ENCODE measurements at places on chromosomes 2 and 18.

DNA sequence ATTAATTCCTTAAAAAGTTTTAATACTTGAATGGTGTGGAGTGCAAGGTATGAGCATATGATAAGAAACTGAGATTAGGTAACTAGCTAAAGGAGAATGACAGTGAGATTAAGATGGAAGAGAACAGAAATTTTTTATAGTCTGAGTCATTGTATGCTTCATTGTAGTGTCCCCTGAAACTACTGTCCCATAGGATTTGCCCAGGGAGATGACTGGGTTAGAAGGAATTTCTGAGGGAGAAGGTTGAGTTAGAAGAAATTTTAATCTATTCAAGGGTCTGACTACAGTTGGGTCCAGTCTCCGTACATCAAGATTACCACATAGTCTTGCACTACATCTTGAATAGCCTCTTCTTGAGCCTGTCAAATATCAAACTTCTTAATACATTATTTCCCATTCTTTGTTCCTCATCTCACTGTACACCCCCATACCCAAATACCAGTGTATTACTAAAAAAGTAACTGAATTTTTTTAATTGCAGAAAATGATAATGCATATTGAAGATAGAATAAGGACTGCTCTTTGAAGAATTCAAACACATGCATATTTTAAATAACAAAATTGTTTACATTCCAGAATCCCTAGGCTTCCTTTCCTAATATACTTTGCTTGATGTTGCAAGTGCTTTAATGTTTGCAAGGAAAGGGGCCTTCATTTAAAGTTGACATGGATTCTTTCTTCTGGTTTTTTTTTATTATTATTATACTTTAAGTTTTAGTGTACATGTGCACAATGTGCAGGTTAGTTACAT, 314.3 kb upstream of the COL3A1 start:
- no peak for DNase-seq

GRCh38 chr2:56534321-56534720, 350.5 kb downstream of the CCDC85A start:
- DNase-seq: no peak

GRCh38 chr2:98880266-98881152, 55.5 kb downstream of the CRACDL start:
- DNase-seq: no peak

GRCh38 chr2:8661235-8661634, 20.6 kb upstream of the ID2 start:
- DNase-seq: no peak

- no peak for DNase-seq
Observed at GRCh38 chr18:71919211-71919610, 624.9 kb downstream of the CBLN2 start.

DNA sequence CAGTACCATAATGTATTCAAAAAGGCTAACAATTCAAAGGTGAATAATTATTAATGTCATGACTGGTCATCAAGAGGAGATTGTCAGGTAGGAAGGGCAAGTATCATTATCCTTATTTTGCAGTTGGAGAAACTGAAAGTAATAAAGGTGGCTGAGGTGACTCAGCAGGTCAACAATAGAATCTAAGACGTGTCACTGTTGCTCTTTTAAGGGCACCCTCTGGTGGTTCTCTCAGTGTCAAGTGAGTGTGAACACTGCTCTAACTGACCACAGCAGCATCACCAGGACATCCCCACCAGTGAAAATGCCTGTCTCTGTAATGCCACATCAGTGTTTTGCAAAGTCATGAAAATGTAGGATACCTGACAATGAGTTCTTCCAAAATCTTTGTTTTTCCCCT, 69.7 kb downstream of the DCC start:
- no peak for DNase-seq

- no peak for DNase-seq
Observed at GRCh38 chr2:42274863-42275262, 86.2 kb downstream of the COX7A2L start.

DNA sequence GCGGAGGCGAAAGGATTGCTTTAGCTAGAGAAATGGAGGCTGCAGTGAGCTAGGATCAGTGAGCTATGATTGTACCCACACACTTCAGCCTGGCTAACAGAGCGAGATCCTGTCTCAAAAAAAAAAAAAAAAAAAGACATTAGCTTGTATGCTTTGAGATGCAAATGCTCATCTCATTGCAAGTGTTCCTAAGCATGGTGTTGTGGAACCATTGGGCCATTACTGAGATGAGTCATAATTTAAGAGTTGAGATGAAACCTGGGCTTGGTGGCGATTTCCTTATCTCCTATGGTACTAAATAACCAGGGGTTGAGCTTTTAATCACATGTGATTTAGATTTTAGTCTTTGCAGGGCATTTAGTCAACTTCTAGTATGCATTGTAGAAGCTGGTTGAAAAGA, 2.2 kb downstream of the PLEKHA3 start:
- no peak for DNase-seq

GRCh38 chr18:36284268-36284667, 13.2 kb upstream of the FHOD3 start:
- DNase-seq: no peak

DNA sequence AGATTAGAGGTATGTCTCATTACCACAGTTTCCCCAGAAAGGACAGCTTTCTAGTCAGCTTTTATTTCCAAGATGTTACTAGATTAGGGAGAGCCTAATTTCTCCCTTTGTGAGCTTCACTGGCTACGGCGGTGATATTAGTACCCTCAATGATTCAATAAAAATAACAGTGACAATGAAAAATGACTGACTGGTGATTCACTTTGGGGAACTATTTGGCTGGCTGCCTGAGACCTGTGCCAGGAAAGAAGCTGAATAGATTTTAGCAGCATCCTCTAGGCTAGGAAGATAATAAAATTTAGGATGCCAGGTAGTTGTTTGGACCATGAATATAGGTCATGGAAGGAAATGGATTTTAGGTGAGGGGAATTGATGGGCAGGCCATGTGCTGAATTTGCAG, 178.7 kb downstream of the FMNL2 start:
- no peak for DNase-seq

DNA sequence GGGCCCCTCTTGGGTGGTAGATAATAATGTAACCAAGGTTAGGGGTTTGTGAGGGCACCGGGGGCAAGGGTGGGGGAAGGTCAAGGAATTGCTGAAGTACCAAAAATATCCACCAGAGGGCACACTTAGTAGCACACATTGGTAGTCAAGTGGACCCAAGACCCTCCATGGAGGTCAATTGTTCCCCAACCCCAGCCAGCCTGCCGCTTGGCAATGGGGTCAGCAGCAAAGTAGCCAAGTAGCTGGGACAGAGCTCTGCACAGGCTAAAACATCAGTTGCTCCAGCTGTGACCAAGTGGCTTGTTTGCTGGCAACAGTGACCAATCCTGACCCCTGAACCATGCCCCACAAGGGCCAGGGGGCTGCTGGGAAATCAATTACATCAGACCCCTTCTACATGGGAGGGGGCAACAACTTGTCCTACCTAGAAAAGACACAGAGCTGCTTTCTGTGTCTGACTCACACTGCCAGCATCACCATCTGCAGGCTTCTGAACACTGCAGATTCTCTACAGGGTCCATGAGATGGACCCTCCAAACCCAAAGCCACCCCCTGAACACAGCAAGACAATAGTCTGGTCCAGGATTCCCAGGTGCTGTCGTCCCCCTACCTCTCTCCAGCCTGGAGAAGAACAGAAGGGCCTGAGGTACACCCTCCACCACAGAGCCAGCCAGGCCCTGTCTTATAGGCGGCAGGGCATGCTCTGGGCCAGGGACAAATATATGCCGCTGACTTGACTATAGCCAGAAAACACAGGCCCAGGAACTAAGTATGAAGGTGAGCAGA, 76.0 kb downstream of the EMX1 start:
- no peak for DNase-seq

DNA sequence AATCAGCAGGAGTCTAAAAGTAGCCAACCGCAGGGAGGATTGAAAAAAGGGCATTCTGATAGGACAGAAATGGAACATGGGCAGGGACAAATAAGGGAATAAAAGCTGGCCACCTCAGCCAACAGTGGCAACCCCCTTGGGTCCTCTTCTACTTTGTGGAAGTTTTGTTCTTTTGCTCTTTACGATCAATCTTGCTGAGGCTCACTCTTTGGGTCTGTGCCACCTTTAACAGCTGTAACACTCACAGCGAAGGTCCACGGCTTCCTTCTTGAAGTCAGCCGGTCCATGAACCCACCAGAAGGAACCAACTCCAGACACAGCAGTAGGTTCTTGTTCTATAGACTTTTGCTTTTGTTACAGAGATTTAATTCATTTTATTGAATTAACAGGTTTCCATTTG, 285.4 kb upstream of the CDH20 start:
- DNase-seq: no peak

GRCh38 chr2:69592511-69592910, 51.0 kb downstream of the AAK1 start:
- no peak for DNase-seq

GRCh38 chr2:234308813-234309195, 188.1 kb downstream of the ARL4C start:
- no peak for DNase-seq

DNA sequence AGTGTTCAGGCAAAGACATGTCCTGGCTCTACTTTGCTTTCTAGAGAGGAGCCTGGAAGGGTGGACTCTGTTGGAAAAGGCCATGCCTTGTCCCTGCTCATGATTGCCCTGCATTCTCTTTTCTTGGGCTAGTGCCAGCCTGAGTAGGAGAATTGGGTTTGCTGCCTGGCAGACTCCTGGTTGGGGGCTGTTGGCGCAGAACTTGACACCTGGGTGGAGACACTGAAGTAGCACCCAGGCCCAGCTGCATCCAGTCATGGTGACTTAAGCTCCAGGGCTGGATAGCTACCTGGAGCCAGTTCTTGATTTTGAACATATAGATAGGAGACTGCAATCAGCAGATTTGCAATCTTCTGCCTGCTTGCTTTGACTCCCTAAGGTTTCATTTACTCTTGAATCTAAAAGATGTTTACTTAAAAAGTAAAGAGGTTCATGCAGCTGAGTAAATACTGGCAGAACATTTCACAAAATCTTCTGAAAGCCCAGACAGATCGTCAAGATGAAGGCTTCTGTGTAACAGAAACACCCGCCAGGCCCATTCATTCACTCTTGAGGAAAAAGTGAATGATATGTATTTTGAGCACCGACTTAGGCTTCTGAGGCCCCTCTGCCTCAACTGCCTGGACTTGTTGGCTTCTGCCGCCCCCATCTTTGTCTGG, 38.0 kb upstream of the YWHAQ start:
- DNase-seq: no peak

- no peak for DNase-seq
Observed at GRCh38 chr2:854460-854859, 96.2 kb upstream of the SNTG2 start.

- DNase-seq: no peak
Observed at GRCh38 chr2:50749216-50749615, 282.7 kb downstream of the NRXN1 start.

DNA sequence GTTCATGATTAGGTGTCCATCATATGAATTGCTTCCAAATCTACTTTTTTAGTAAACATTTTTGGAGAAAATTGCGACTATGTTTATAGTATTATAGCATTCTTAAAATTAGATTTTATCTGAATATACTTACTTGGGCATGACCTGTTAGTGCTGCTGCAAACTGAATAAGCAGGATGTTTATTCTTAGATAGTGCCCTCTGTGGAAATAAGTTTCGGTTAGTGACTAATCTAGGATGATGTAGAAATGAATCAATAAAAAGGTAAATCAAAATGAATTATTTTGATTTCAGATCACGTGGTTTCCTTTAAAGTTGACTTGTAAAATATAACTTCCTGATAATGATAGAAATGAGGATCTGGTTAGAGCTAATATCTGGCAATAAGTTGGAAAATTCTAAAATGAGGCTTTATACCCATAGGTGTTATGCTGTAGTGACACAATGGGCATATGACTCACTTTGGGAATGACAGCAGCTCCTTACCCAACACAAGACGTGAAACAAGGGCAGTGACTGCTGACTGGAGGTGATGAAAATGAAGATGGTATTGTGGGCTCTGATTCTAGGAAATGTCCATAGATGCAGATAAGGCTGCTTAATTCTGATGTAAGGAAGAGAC, 165.8 kb upstream of the TCF4 start:
- DNase-seq: no peak

GRCh38 chr18:46104128-46104911, at the start of gene HAUS1:
HAUS1 (plus strand) TSS chr18:46104385; CDS start chr18:46104412, 27 bp downstream.
- no peak for DNase-seq
